A549 treated with GW870086 at 1 μM for 4 hours (cell line): ENCODE measurements at places on chromosomes 13 and 19. TPM values are rescaled to one million over a fixed set of nuclear protein-coding genes. Genes with fewer than 3 reads are reported as not detected.

ZNF541 gene
- total RNA-seq = not detected in 5 replicates

ZNF573 gene
- 1.8 to 2.5 TPM (median 2.1 TPM) in 5 replicates for total RNA-seq

ZNF154 gene
- total RNA-seq = not detected in 5 replicates

ZNF433 gene
- total RNA-seq = not detected in 5 replicates

CASP14 gene
- total RNA-seq = not detected in 5 replicates

DLEU7 gene
- total RNA-seq = not detected in 5 replicates

ZBTB32 gene
- not detected in 5 replicates for total RNA-seq

CGB7 gene
- 0.21 to 0.97 TPM (median 0.55 TPM) in 4 of 5 replicates, not detected in the other for total RNA-seq

PLIN4 gene
- total RNA-seq = 0.18 to 0.23 TPM (median 0.19 TPM) in 5 replicates
